ENCODE measurements at places on chromosomes 3 and 15. TPM values are rescaled to one million over a fixed set of nuclear protein-coding genes. Genes with fewer than 3 reads are reported as not detected.

DNA sequence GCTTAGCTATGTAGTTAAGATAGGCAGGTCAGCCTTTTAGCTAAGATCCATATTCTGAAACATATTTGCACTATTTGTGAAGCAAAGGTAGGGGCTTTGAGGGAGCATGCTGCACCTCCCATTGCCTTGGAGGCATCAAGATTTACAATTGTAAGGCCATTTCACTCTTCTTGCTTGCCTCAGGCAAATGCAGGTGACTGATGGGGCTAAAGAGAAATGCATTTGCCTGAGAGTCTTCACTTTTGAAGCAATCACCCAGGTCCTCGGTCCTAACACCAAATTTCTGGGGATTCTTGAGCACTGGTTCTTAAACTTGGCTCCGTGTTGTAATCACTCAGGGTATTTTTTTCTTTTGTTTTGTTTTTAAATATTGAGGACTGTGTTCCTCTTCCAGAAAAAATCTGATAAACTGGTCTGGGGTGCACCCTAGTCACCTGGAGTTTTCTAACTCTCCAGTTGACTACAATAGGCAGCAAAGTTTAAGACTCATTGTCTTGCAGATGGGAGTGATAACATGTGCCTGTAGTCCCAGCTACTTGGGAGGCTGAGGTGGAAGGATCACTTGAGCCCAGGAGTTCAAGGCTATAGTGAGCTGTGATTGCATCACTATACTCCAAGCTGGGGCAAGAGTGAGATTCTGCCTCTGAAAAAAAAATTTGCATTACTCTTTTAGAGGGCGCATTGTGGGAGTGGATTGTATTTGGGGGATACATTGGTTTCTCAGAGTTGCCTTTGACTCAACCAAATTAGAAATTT is 68.1 kb downstream of the EOMES start:
- H3K36me3 ChIP-seq: no peaks in the 10 kb centered on the region
- H3K27me3 ChIP-seq: no peaks in the 10 kb centered on the region
- H3K4me3 ChIP-seq: no peak overlapping the region
- DNase-seq: no peak

- DNase-seq: no peak
- H3K4me3 ChIP-seq: no peak overlapping the region
- no peaks in the 10 kb centered on the region for H3K27me3 ChIP-seq
- no peak overlapping the region for H3K27ac ChIP-seq
These were observed 27.1 kb downstream of the CPN2 start for GRCh38 chr3:194323785-194324735.

Gene SHC4
- total RNA-seq: under 0.01 TPM

- H3K27me3 ChIP-seq: no peaks in the 10 kb centered on the region
- no peaks in the 10 kb centered on the region for H3K36me3 ChIP-seq
- no peak overlapping the region for H3K4me3 ChIP-seq
- no peak for DNase-seq
- no peak overlapping the region for H3K27ac ChIP-seq
These were observed 374.2 kb downstream of the PLCL2 start for GRCh38 chr3:17258823-17259436.

DNA sequence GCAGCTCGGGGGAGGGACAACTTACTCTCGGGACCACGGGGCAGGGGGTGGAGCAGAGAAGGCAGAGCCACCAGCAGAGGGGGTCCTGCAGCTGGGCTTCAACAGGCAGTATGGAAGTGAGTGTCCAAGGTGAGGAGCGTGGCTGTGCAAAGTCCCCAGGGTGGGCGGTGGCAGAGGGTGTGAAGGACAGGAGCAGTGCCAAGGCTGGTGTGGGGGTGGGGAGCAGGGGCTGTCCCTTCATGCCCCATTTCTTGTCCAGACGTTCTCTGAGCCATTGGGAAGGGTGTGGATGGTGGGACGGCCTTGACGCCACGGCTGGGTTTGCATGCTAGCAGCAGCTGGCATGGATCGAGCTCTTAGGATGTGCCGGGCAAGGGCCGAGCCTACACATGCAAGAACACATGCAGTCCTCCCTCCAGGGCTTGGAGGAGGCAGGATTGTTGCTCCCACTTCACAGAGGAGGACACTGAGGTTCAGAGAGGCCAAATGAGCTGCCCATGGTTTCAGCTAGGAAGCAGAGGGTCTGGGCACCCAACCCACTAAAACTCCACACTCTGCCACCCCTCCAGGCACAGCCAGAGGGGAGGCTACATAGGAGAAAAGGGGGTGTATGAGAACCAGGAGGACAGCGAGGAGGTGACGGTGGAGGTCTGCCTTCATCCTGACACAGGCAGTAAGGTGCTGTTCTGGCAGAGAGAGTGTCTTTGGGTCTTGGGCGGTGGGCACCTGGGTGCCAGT is 93.6 kb downstream of the TBC1D2B start:
- H3K27ac ChIP-seq: no peak overlapping the region
- no peaks in the 10 kb centered on the region for H3K4me1 ChIP-seq
- no peaks in the 10 kb centered on the region for H3K27me3 ChIP-seq
- no peaks in the 10 kb centered on the region for H3K36me3 ChIP-seq

GRCh38 chr3:173583496-173583895 is 186.0 kb downstream of the NLGN1 start:
- peaks cover 1% of the 10 kb centered on the region for H3K4me1 ChIP-seq
- H3K36me3 ChIP-seq: no peaks in the 10 kb centered on the region
- H3K27me3 ChIP-seq: peaks cover 5% of the 10 kb centered on the region

Gene REC114
- not detected for total RNA-seq

- H3K4me1 ChIP-seq: no peaks in the 10 kb centered on the region
- no peak for DNase-seq
- H3K36me3 ChIP-seq: no peaks in the 10 kb centered on the region
- H3K27me3 ChIP-seq: no peaks in the 10 kb centered on the region
- no peak overlapping the region for H3K4me3 ChIP-seq
These were observed 83.5 kb upstream of the VGLL4 start for GRCh38 chr3:11727207-11727606.

Gene CPLX3
- not detected for total RNA-seq

GRCh38 chr3:131797776-131798175 is 237.0 kb downstream of the CPNE4 start:
- no peaks in the 10 kb centered on the region for H3K27me3 ChIP-seq
- H3K4me3 ChIP-seq: no peak overlapping the region
- DNase-seq: no peak
- no peak overlapping the region for H3K27ac ChIP-seq
- no peaks in the 10 kb centered on the region for H3K4me1 ChIP-seq

DNA sequence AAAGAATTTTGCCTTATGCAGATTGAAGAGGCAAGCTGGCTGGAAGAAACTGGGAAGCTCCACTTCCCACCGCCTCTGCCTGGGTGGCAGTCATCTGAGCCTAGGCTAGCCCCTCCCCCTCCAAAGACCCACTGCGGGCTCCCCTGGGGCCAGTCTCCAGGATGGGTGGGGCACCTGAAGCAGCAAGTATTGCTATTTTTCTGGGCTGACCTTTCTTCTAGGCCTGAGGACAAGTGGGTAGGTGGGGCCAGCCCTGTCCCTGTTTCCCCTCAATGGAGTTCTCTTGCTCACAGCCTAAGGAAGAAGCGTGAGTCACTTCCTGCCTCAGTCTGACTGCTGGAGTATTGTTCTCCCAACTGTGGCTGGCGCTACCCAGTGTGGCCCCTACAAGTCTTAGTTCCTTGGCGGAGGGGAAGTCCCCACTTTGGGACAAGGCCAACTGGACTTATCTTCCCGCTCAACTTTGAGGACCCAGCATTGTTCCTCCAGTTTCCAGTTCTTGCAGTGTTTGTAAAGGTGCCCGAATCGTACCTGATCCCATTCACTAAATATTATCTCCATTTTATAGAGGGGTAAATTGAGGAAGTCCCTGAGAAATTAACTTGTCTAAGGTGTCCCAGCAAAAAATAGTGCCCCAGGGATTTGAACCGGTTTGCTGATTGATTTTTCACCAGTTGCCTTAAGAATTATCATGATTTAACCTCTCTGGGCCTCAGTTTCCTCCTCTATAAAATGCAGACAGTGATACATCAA is 1.4 kb downstream of the FURIN start:
- no peak overlapping the region for H3K4me3 ChIP-seq
- peak overlapping the region; percentile 88 for H3K27ac ChIP-seq
- H3K4me1 ChIP-seq: peaks cover 30% of the 10 kb centered on the region
- no peaks in the 10 kb centered on the region for H3K27me3 ChIP-seq
- no peaks in the 10 kb centered on the region for H3K36me3 ChIP-seq

DNA sequence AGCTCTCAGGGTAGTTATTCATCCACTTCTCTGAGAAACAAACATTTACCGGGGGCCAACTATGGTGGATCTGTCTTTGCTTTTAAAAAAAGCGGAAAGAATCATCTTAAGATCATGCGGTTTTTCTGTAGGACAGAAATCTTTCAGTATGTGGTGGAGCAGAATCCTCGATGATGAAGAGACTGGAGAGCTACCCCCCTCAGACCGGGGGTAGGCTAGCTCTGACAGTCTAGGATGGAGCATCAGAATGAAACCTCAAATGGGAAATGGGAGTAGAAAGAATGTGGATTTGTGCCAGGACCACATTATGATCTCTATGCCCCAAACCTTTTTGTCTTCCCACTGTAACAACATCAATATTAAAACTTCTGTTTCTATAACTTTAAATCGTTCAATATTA is 30.3 kb downstream of the TPRG1 start:
- DNase-seq: no peak
- H3K4me1 ChIP-seq: no peaks in the 10 kb centered on the region
- no peaks in the 10 kb centered on the region for H3K27me3 ChIP-seq
- no peaks in the 10 kb centered on the region for H3K36me3 ChIP-seq

- no peaks in the 10 kb centered on the region for H3K27me3 ChIP-seq
- no peak overlapping the region for H3K27ac ChIP-seq
- no peak overlapping the region for H3K4me3 ChIP-seq
- H3K36me3 ChIP-seq: no peaks in the 10 kb centered on the region
- no peak for DNase-seq
These were observed 118.3 kb upstream of the FOXB1 start for GRCh38 chr15:59885832-59886231.

Data from liver (tissue), 10 donors.